ENCODE measurements at places on chromosomes 2 and 18.

DNA sequence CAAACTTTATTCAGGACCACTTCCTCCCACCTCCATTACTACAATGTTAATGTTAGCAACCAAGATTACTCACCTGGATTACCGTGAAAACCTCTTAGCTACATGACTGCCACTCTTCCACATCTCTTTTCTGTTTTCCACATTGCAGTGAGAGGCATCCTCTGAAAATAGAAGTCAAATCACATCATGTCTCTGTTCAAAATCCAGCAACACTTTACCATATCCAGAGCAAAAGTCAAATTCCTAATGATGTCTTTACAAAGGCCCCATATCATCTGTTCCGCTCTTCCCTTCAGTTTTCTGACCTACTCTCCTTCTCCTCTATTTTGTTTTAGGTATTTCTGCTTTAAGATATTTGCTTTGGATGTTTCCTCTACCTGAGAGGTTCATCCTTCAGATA lies 37.5 kb upstream of the DSG1 start:
- no peak for DNase-seq

GRCh38 chr2:71889759-71890684 lies 257.6 kb downstream of the CYP26B1 start:
- no peak for DNase-seq

GRCh38 chr2:23988371-23988770 lies 21.5 kb upstream of the MFSD2B start:
- no peak for DNase-seq

DNA sequence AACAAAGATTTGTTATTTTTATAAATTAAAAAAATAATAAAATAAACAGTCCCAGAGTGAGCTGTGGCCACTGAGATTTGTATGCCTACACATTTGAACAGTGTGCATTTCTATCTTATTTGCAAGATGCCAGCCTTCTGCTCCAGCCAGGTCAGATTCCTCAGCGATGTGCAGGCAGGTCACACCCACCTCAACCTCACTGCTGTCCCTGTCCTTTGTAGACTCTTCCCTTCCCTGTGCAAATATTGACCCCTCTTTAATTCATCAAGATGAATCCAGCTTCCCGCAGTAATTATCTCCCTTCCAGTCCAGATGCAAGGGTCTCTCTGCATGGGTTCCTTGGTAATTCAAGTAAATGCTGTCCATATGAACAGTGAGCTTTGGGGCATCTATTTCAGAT lies 256.2 kb downstream of the PIEZO2 start:
- no peak for DNase-seq

- no peak for DNase-seq
Measured at GRCh38 chr2:191688934-191689695, 11.2 kb downstream of the NABP1 start.

GRCh38 chr2:196376984-196377877 lies 205.9 kb upstream of the STK17B start:
- DNase-seq = no peak

GRCh38 chr18:45997700-45998151 lies 30.6 kb upstream of the EPG5 start:
- DNase-seq = no peak

DNA sequence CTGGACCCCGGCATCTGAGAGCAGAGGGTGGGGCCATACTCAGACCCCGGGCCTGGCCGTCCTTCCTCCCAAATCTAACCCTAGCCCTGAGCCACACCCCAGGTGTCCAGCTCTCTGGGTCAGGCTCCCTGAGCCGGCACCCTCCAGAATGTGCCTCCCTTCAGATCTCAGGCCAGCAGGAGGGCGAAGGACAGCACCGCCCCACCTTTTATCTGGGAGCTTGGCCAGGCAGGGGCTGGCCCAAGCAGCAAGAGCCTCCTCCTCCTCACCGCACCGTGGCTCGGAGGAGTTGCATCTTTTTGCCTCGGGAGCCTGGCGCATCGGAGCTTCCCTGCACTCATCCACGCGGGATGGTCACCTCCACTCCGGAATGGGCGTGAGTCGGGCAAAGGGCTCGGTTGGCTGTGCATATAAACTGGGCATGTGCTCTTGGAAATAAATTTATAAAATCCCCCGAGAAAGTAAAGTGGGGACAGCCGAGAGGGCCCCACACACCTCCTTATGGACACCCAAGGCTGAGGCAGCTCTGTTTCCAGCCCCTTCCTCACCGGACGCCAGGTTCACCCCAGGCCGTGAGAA lies 69.1 kb upstream of the CTDP1 start:
- DNase-seq = no peak

- DNase-seq = no peak
Measured at GRCh38 chr2:168174756-168175155, 72.6 kb downstream of the STK39 start.

GRCh38 chr2:140589696-140590095 lies 1541.1 kb downstream of the LRP1B start:
- DNase-seq = no peak

DNA sequence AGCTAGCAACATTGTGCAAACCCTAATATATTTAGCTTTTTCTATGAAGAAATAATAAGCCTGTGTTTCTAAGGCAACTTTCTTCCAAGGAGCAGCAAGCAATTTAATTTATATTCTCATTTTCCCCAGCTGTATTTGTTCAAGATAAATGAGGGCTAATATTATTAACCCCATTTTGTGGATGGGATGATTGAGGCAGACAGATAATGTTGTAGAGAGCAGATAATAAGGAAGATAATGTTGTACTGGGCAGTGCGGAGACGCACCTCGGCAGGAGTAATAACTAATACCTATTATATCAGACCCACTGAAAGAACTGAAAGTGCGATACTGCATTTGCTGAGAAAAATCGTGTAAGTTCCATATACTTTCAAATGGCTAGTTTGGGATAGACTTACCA lies 344.1 kb upstream of the FANCL start:
- no peak for DNase-seq

GRCh38 chr2:203534621-203535077 lies 452 bp downstream of the RAPH1 start:
- peak; percentile 28 for DNase-seq

- no peak for DNase-seq
Measured at GRCh38 chr2:589281-590130, 87.7 kb downstream of the TMEM18 start.

- peak; percentile 22 for DNase-seq
Measured at GRCh38 chr2:47907039-47907781, 912 bp upstream of the FBXO11 start.

DNA sequence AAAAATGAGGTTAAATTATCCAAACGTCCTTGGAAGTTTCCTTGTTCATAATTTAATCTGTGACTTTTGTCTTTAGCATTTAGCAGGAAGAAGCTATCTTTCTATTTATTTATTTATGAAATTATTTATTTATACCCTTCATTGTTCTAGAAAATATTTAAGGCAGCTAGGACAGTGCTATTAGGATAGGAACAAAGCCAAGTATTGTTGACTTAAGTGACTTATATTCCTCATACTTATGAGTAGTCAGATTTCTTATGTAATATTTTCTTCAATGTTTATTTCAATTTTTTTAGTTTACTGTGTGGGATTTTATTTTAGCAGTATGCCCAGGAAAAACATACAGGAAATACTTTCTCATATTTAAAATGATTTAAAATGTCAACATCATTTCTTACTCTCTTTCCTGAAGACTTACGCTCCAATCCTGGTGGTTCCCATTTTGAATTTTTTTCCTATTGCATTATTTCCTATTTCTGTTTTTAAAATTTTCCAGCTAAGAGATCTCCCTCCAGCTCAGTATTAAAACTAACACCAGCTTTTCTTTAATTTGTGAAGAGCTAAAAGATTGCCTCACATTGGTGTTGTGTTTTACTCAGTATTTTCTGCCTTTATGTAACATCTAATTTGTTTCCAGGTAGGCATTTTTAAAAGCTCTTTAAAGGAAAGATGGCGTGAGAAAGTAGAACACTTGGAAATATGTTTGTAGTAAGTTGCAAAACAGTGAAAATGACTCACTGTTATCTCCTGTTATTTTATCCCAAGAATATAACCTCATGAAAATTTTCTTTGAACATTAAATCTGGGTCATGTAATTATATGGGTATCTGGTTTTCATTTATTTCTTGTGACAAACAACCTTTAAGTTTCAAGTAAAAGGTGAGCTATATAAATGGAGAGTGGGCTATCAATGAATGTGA lies 32.2 kb downstream of the MAPRE2 start:
- no peak for DNase-seq

GRCh38 chr2:85550486-85550885 lies 10.8 kb downstream of the GGCX start:
- DNase-seq = no peak

GRCh38 chr18:3869848-3870247 lies 419.9 kb downstream of the TGIF1 start:
- peak; percentile 32 for DNase-seq

DNA sequence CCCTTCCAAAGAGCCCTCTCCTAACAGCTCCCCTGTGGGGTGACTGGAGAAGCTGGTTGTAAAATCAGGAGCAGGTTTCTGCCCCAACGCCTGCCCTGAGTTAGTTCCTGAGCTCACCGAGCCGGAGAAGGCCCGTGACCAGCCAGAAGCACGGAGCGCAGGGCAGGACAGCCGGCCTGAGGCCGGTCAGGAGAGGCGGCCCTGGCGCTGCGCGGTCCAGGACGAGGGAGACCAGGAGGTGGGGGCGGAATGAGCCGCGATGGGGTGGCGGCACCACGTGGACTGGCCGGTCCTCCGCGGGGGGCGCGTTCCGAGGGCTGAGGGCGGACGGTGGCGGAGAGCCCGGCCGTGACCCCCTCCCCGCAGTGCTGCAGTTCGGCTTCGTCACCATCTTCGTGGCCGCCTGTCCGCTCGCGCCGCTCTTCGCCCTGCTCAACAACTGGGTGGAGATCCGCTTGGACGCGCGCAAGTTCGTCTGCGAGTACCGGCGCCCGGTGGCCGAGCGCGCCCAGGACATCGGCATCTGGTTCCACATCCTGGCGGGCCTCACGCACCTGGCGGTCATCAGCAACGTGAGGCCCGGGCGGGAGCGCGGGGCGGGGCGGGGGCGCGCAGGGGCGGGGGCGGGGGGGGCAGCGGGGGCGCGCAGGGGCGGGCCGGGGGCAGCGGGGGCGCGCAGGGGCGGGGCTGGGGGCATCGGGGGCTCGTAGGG lies 29.0 kb downstream of the ANO7 start:
- DNase-seq = peak; percentile 94

DNA sequence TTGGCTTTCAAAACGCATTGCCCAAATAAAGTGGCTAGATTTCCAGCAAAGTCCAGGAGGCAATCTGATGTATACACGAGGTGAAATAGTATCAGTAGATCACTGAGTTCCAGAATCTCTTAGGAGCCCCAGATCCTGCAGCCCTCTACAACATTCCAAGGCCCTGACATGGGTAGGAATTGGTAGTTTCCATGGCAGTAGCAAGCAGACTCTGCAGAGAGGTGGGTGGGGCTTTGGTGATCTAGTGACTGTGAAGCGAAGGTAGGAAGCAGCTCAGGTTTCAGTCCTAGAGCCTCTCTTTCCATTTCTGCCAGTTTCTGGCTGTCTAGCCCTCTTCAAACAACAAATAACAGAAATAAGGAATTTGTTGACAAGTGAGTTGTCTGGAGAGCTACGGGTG lies 13.8 kb upstream of the SGPP2 start:
- no peak for DNase-seq

DNA sequence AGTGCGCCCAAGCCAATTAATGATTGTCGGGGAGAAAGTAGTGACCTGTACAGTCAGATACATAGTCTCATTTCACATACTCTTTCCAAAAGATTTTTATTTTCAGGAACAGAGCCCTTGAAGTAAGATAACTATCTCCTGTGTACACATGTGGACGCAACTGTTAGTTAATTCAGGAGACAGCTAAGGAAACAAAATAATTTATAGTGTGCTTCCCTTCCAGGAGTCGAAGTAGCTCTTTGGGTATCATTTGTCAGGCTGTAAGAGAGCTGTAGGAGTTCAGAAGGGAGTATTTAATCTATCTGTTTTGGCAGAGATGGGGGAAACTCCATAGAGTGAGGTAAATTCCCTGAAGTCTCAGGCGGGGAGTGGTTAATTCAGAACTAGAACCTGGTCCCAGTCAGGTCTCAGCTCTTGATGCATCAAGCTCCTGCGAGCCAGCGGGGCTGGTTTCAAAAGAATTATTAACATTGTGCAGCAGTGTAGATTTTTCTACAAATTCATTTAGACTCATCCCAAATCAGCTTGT lies 63.0 kb downstream of the MAPK4 start:
- no peak for DNase-seq

- DNase-seq = no peak
Measured at GRCh38 chr18:44409071-44409470, 271.6 kb upstream of the SETBP1 start.

- DNase-seq = no peak
Measured at GRCh38 chr2:49840428-49840975, 686.2 kb upstream of the FSHR start.

- DNase-seq = no peak
Measured at GRCh38 chr2:232049350-232049749, 87.8 kb downstream of the DIS3L2 start.

DNA sequence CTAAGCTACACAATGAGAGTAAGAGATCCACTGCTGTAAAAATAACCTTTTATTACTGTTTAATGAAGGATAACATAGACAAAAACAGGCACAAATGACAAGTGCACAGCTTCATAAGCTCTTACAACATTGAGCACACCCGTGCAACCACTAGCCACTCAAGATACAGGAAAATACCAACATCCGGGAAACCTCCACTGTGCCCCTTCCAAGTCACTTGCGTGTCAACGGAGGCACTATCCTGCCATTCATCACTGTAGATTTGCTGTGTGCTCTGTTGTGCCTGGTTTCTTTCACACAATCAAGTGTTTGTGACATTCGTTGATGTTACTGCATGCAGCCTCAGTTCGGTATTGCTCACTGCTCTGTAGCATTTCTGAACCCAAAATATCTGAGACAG lies 292.9 kb upstream of the MYT1L start:
- DNase-seq = no peak

- DNase-seq = no peak
Measured at GRCh38 chr2:144248350-144249034, 271.4 kb downstream of the ZEB2 start.

DNA sequence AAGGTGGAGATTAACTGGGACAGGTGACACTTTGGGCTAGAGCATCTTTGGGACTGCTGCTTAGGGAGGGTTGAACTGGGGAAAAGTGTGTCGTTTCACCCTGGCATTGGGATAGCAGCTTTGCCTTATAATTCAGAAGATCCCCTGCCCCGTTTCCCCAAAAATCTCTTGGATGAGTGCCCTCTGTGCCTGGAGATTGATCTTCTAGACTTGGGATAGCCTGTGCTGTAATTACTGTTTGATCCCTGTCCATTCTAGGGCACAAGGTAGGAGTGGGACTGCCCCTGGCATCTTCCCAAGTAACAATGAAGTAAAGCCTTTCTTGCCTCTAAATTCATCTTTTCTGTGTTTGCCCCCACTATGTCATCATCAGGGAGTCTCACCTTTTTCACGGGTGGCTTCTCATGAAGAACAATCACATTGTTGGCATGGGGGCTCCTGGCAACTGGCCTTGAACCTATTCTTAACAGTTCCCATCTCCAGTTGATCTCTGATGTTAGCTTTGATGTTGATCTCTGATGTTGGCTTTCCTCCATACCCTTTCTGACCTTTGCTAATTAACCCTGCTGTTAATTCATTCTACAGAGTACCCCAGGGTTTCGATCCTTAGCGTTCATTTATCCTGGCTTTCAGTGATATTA lies 21.6 kb downstream of the MTHFD2 start:
- no peak for DNase-seq

GRCh38 chr18:65620076-65620696 lies 130.6 kb upstream of the CDH7 start:
- DNase-seq = no peak

- no peak for DNase-seq
Measured at GRCh38 chr2:56047136-56047535, 123.6 kb upstream of the EFEMP1 start.
